ENCODE measurements at places on chromosomes 7 and 10.

DNA sequence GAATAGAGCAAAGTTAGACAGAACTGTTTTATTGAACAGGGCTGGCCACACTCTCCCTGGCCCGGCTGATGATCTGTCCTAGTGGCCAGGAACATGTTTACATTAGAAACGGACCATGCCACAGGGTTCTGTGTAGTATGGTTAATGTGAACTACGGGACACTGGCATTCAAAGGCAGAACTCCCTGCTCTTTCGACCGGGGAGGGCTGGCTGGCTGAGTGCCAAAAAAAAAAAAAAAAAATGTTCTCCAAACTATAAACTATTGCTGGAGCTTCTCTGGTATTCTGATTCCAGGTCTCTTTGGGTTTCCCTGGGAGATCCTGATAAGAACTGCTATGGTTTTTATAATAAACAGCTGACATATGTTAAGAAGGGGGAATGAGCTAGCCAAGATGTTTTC lies 1262.6 kb upstream of the SORCS1 start:
- DNase-seq: no peak

GRCh38 chr10:59655309-59655708 lies 54.3 kb downstream of the SLC16A9 start:
- DNase-seq: no peak

DNA sequence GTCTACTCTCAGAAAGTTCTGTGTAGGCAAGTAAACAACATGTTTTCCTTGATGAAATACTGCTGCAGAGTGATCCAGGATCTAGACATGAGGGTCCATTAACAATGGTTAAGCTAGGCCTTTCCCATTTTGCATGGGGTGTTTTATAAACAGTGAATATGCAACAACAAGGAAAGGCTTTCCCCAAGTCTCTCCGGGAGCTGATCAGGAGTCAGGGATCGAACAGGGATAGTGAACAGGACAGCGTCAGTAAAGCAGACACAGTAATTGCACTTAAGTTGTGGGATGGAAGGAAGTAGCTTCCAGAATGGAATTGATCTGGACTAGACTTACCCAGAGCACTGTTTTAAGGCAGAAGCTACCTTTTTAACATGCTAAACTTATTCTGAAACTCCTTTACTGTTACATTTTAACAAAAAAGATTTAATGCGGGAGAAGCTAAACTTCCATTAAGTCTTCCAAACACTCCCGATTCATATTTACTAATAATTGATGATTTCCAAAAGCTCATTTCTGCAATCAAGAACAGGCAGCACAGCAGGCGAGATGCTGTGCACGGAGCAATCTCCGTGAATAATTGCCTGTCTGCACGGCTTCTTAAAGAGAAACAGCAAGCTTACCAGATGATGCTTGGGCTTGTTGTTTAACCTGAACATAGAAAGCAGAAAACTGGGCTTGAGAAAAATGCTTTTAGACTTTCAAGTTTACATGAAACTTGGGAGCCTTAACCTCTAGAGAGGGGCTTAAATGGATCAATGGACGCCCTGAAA lies 50.3 kb upstream of the DOCK1 start:
- no peak for DNase-seq

DNA sequence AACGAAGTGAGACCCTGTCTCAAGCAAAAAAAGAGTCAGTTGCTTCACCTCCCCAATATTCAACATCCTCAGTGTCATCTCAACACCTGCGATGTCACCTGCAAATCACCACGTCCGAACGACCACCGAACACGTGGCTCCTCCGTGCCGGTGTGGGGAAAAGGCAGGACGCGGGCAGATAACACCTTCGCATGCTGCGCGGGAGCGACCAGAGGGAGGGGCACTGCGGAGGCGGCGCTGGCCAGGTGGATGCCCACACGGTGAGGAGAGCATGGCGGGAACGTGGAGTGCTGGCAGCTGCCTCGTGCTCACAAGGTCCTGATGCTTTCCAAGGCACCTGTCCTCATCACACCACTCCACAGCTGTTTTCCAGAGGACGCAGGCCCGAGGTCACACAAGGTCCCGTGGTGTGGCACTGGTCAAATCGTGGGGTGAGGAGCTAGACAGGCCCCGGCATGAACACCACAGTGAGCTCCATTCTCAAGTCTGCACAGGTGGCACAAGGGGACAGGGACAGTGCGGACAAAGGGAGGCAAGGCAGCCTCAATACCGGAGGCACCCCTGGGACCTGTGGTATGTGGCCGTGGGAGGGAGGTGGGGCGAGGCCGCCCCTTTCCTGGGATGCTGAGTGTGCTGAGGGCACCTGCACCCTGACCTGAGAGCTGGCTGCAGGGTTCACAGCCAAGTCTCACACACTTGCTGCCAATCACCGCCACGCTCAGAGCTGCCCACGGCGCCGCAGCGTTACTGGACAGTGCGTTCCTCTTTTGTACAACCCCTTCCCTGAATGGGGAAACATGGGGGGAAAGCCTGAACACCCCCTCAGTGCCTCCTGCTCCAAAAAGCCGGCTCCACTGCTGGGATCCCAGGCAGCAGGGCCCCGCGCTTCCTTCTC lies 13.0 kb downstream of the TUBGCP2 start:
- DNase-seq: no peak

GRCh38 chr7:26365077-26365900 lies 73.6 kb downstream of the SNX10 start:
- peak; percentile 81 for DNase-seq

DNA sequence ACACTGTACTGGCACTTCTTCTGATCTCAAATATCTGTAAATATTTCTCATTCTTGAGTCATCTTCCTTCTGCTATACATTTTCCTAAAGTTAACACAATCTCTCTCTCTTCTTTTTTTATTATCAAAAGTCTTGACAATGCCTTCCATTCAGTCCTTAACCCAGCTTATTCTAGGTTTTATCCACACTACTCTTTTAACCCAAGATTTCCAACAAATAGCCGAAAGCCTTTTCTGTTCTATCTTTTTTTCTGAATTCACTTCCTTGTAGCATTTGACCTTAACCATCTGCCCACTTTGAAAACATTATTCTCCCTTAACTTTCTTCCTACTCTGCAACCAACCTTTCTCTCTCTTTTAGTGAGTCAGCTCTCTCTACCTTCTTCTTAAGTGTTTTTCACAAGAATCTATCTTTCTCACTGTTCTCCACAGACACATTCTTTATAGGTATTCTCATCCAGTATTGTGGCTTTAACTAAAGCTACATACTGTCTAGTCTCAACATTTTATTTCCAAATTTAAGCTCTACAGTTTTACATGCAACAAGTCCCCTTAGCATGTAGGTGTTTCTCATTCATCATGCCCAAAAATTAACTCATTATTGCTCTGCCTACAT lies 915.6 kb downstream of the KCNMA1 start:
- no peak for DNase-seq

- no peak for DNase-seq
Observed at GRCh38 chr7:44541028-44541869, at the start of gene NPC1L1. Gene NPC1L1 (minus strand): TSS chr7:44541330. CDS start chr7:44541259, 71 bp downstream.

DNA sequence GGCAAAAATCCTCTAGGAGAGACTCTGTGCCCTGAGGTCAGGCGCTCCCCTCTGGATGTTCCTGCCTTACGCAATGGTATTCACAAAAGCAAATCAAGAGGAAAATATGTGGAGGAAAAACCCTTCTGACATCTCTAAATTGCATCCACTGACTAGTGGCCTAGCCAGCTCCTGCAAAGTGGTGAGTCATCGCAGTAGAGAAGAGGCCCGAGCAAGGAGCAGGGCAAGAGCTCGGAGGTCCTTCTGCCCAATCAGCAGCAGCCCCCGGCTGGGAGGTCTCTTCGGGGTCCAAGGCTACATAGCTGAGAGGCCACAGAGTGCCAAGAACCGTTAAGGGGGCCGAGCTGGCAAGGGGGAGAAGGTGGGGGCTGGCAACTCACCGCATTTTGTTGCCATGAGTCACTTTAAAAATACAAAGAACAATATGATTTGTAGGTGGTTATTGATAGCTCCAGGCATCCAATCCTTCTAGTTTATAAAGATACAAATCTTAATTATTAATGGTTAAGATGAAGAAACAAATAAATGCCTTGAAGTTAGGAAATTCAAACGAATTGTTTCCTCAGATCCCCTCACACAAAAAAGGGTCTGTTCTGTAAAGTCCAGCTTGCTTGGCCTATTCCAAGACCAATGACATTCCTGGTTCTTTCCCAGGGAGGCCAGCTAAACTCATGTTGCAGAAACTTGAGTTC lies 161.6 kb downstream of the PKD1L1 start:
- DNase-seq: no peak

- no peak for DNase-seq
Observed at GRCh38 chr7:88071994-88072714, 138.1 kb downstream of the ADAM22 start.

DNA sequence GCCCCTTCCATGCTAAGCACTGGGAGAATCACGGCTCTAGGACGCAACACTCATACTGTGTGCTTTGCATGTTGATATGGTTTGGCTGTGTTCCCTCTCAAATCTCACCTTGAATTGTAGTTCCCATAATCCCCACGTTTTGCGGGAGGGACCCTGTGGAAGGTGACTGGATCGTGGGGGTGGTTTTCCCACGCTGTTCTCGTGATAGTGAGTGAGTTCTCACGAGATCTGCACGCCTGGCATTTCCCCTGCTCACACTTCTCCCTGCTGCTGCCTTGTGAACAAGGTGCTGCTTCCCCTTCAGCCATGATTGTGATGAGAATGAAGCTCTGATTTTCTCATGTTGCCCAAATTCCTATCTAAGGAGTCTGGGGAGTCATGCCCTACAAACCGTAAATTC lies 53.0 kb upstream of the ADGRA1 start:
- DNase-seq: no peak

DNA sequence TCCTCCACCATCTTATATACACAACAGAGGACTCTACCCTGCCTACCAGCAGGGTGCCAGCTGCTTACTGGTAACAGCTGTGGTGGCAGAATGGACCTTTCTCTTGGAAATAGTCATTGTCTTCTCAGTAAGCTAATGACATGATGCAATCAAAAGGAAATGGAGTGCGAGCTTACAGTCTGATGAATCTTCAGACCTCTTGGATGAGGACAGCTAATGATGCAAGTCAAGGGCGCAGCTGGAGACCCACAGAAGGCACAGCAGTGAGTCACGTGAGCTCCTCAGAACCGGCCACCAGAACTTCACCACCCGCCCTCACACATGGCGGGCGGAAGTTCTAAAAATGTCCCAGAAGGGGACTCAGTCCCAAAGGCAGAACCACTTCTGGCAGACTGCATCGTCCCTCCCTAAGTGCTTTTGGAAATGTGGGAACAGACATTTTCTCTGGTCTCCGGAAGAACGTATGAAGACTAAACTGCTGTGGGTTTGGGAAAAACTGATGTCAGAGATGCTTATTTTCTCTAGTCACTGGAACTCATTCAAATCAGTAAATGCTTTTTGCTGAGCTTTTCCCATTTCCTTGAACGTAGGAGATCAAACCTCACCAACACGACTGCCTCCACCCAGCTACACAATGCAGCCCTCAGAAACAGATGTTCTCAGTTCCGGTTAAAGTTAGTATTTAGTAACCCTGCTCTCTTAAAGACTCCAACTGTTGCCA lies 96.4 kb downstream of the FAS start:
- peak; percentile 41 for DNase-seq

GRCh38 chr10:93751124-93751523 lies 6.6 kb upstream of the LGI1 start:
- DNase-seq: no peak

- DNase-seq: no peak
Observed at GRCh38 chr10:43203448-43204041, 63.3 kb downstream of the RASGEF1A start.

DNA sequence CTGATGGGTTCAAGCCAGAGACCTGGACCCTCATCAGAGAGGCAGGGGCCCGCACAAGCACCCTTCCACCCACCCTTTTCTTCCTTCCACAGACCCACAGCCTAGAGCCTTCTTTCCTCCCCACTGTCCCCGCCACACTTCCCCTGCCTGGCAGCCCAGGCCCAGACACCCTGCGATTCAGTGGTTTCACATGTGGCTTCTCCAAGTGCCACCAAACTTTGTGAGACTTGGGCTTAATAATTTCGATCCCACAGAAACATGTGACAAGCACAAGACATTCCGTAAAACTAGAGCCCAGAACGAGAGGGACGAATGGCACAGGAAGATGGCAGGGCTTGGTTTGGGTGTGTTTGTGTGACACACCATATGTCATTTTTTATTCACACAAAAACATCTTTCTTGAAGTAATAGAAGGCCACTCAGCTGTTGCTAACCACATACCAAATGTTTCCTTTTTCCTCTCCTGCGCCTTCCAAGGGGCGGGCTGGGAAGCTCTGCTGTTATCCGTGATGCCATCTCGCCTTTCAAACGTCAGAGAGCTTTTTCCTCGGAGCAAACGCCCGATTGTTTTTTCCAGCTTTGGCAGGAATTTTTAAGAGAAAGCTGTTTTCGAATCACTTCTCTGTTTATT lies 162.9 kb downstream of the GRK5 start:
- no peak for DNase-seq

DNA sequence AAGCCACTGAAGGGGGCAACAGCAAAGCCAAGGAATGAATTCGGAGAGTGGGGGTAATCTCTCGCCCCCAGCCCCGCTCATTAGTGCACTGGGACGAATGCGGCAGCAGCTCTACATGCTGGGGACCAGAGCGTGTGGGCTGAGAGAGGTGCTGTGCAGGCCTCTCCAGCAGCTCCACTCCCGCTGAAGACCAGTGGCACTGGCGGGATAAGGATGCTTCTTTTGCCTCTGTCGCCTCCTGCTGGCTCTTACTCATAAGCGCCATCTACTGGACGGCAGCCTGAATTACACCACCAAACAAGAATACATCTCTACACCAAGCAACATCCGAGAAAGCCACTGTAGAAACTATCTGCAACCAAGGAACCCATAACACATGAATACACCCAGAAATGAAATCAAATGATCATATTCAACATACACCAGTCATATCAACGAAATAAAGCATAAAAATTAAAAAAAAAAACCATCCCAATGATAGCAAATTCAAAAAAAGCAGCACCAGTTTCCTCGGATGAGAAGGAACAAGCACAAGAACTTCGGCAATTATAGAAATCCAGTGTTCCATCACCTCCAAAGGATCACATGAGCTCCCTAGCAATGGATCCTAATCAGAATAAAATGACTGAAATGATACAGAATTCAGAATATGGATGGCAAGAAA lies 79.0 kb upstream of the TMEM168 start:
- peak; percentile 76 for DNase-seq

- DNase-seq: no peak
Observed at GRCh38 chr10:2641028-2641427, 426.3 kb upstream of the PFKP start.

DNA sequence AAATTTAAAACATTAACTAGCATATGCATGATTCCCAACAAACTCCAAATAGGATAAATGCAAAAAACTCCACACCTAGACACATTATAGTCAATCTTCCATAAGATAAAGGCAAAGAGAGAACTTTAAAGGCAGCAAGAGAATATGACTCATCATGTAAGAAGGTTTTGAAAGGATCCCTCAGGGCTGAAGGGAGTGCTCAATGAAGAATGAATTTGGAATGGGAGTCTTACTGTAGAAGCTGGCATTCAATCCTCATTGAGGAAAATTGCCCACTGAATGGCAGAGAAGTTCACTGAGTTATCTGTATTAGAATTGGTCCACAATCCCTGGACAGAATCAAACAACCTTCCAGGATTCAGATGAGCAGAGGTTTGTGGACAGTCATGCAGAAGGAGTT lies 26.1 kb upstream of the ZNF365 start:
- no peak for DNase-seq
